Activated naive CD8-positive, alpha-beta T cell treated with anti-CD3 and anti-CD28 coated beads for 36 hours (primary cell): ENCODE measurements at places on chromosomes 5 and 9. TPM values are rescaled to one million over a fixed set of nuclear protein-coding genes. Genes with fewer than 3 reads are reported as not detected.

The ZNG1E gene
- total RNA-seq = 55.1 TPM

The PHF24 gene
- total RNA-seq = 0.30 TPM

The LPAR1 gene
- not detected for total RNA-seq

GRCh38 chr5:73160239-73160671 lies 12.7 kb upstream of the TMEM174 start:
- peak; percentile 63 for DNase-seq

GRCh38 chr5:177530638-177531037 lies 13.9 kb upstream of the DDX41 start:
- no peak for DNase-seq

- no peak for DNase-seq
Measured at GRCh38 chr5:132280371-132281240, 13.6 kb upstream of the SLC22A4 start.

GRCh38 chr5:166365164-166365563 lies 1926.3 kb upstream of the WWC1 start:
- no peak for DNase-seq

DNA sequence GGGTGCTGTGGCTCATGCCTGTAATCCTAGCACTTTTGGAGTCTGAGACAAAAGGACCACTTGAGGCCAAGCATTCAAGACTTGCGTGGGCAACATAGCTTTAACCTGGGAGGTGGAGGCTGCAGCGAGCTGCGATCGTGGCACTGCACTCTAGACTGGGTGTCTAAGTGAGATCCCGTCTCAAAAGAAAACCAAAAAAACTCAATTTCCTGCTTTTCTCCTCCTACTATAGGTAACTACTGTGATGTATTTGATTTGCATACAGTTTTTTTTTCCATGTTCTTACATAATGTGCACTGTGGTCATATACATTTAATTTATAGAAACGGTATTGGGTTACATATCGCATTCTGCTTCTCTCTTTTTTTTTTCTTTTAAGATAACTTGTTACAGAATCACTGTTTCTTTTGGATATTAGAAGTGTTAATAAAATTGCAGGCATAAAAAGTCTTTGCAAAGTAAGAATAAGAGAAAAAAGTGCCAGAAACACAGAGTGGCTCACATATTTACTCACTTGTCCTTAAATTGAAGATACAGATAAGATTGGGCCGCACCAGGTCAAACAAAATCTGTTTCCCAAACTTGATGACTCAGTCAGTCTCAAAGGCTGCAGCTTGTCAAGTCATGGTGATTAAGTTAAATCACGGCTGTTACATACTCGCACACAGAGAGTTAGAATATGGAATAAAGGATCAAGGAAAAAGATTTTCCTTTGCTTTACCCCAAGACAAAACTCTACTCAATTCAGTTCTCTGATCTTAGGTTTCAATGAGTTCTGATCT lies 2.0 kb upstream of the PTGR1 start:
- DNase-seq = no peak

DNA sequence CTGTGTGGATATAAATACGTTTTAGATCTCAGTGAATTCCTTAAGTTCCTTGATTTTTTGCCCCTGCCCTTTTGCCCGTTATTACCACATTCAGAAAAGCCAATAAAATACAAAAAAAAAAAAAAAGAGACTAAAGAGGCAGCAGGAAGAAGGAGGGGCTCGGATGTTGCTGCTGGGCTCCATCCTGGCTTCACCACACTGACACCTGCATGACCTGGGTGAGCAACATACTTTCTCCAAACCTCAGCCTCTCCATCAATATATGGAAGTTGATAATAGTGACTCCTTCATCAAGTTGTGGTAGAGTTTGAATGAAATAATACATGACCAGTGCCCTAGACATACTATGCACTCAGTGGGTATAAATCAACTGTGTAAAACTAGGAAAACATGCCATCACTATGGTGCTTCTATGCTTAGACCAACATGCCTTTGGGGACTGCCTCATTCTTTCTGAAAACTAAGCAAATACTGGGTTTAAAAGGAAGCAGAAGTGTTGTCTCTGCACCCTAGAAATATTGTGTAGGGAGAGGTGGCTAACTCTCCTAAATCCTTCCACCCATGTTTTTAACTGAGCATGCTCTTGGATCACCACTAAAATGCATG lies 243.0 kb downstream of the PIK3R1 start:
- DNase-seq = no peak

GRCh38 chr9:131618785-131619184 lies 73.5 kb downstream of the PRRT1B start:
- DNase-seq = no peak

DNA sequence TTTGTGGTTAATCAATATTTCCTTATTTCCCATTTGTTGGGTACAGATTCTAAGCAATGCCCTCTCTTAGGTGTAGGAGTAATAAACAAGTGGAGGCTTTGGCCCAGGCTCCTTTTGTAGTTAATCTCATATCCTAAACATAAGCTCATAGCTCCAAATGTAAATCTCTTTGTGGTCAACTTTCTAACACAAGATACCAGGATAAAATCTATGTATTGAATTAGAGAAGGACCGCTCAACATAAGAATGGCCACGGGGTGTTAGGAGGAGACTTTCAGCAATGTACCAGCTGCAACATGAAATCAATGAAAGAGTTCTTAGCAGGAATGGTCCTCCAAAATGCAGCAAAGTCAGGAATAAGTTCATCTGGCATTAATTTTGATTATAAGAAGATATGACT lies 334.5 kb upstream of the ITGA1 start:
- DNase-seq = no peak

DNA sequence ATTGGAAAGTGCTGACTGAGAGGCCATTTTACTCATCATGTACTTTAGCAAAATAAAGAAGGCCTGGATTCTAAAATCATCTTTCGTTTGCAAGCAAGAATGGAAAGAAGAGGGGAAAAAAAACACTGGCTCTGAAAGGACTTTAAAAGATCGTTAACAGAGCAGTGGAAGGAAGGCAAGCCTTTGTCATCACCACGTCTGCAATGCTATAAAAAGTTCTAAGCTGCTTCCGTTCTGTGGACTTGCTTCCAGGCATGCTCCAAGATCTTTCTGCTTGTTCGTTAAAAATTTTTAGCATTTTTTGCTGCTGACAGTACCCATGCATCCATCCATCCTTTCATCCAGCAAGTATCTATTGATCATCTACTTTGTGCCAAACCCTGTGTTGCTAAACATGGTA lies 226.5 kb downstream of the GABBR2 start:
- no peak for DNase-seq
